ENCODE measurements at places on chromosomes 16 and 17.

GRCh38 chr17:41864498-41864835 is 756 bp downstream of the KLHL11 start:
- no peak for DNase-seq

DNA sequence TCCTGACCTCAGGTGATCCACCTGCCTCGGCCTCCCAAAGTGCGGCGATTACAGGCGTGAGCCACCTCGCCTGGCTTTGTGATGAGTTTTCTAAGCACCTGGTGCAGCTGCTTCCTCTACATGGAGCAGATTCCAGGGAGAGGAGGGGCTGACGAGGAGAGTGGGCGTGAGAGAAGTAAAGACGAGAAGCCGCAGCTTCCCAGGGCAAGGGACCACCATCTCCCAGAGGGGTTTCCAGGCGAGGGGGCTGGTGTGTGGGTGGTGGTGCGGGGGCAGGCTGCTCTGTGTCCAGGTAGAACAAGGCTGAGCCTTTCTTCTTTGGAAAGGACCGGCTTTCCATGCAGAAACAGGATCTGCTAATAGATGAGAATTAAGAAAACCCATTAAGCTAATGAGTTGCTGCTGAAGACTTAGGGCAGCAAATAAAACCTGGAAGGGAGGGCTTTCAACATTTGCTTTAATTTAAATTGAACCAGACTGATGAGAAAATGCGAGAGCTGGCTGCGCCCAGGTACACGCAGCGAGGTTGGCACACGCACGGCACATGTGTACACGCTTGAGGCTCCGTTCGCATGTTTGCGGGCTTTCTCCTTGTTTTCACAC is 236.7 kb downstream of the RBFOX3 start:
- DNase-seq: no peak

- DNase-seq: no peak
These were observed 13.5 kb downstream of the CDIP1 start for GRCh38 chr16:4525069-4525468.

DNA sequence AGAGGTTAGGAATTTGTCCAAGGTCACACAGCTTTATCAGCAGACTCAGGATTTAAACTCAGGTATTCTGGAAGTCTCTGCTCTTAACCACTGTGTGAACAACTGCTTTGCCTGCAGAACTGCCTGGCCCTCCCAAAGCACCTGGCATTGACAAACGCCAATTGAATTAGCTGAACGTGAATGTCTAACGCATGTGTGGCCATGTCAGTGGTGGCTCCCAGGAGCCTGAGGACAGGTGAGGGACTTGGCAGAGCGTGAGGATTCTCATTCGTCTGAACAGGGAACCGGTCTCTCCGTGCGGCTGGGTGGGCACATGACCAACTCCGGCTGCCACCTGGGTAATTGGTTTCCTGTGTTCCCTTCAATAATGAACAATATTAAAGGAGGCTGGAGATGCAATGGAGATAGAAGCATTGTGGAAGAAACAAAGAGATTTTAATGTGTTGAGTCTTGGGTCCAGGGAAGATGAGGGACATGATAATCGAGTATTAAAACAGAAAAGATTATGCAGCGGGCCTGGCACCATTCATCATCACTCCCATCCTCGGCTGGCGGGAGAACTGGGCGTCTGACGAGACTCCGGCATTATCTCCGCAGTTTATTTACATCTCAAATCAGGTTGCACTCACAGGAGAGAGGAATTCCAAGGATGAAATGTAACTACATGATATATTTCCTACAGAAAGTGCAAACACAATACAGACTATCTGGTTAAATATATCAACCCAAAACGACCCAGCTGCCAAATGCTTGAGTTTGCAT is 113.5 kb downstream of the NPIPB5 start:
- DNase-seq: no peak

- no peak for DNase-seq
These were observed 81.5 kb downstream of the GAS7 start for GRCh38 chr17:10116753-10117420.

DNA sequence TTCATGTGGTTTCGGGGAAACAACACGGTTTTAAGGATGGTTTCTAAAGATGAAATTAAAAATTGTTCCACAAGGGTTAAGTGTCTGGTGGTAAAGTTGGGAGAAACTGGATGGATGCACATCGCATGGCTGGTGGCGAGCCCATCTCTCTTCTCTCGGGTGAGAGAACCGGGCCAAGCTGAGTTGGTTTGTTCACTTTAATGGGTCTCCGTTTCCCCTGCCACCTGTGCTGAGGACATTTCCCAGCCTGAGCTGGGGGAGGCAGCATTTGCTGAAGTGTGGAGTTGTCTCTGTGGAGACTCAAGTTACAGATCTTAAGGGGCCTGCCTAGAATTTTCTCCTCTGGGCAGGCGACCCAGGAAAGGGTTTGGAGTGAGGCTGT is 7.9 kb downstream of the FUS start:
- DNase-seq: no peak

- no peak for DNase-seq
These were observed 4.1 kb downstream of the GRIN2A start for GRCh38 chr16:10178080-10178479.

DNA sequence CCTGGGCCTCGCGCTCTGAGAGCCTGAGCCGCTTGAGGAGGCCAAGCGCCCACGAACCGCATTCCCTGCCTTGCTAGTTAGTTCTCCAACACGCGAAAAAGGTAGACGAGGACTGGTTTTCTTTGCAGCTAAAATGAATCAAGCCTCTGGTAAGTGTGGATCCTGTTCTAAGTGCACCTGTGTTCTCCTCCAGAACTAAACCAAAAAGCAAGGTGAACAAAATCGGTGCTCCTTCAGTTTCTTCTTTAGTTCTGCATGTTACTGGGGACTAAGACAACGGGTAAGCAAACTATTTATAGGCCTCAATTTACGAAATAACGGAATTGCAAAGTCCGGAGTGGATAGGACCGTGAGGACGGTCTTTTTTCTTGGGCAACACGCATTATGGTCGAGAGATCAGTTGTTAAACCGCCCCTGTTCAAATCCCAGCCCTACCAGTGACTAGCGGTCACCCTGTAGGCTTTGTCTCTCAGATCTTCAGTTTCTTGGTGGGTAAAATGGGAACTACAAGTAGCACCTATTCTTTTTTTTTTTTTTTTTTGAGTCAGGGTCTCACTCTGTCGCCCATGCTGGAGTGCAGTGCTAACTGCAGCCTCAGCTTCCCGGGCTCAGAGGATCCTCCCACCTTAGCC is 993 bp upstream of the ANKRD11 start:
- no peak for DNase-seq

GRCh38 chr17:18037486-18037885 is 1.5 kb downstream of the ATPAF2 start:
- DNase-seq: no peak

DNA sequence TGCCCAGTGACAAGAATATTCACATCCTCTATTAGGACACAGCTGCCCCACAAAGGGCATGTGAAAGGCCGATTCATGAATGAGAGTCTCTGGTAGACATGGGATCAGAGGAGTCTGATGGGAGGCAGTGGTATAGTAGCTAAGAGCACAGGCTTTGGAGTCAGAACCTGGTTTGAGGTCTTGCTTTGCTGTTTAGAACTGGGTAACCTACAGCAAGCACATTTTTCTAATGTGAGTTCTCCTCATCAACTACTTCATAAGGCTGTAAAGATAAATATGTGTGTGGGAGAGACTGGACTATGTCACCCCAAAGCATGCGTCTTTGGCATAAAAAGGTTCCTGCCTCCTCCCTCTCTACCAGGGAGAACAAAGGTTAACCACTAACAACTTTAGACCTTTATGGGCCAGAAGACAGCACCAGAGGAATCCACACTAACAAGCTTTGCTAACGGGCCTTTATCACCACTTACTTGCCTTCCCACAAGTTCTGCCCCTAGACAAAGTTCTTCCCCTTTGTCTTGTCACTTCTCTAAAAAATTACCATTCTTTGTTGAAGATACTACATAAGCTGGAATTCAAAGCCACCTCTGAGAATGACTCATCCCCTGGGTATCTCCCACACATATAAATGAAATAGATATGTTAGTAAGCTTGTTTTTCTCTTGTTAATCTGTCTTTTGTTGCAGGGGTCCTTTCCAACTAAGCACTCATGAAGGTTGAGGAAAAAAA is 21.1 kb downstream of the CDR2 start:
- DNase-seq: peak; percentile 56

DNA sequence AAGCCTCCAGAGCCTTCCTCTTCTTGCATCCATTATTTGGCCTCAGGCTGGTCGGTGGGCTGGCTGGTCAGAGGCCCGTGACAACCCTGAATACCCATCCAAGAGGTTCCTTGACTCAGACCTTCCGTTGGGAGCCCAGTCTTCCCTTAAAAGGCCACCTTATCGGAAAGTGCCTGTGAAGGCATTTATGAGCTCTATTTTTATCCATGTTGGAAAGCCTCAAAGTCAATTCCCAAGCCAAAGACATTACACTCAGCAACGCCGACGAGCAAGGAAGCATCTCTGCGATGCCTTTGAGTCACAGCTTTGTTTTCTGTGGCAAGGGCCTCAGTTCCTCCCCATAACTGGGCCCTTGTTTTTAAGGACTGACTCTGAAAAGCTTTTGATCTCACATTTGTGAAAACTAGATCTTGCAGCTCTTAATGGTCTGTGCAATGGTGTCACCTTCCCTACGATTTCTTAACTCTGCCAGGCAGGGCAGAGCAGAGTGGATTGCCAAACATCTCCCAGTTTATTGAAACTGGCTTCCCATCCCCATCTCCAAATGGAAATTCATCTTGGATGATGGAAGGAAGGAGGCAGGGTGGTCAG is 13.3 kb upstream of the SPOP start:
- DNase-seq: peak; percentile 42

DNA sequence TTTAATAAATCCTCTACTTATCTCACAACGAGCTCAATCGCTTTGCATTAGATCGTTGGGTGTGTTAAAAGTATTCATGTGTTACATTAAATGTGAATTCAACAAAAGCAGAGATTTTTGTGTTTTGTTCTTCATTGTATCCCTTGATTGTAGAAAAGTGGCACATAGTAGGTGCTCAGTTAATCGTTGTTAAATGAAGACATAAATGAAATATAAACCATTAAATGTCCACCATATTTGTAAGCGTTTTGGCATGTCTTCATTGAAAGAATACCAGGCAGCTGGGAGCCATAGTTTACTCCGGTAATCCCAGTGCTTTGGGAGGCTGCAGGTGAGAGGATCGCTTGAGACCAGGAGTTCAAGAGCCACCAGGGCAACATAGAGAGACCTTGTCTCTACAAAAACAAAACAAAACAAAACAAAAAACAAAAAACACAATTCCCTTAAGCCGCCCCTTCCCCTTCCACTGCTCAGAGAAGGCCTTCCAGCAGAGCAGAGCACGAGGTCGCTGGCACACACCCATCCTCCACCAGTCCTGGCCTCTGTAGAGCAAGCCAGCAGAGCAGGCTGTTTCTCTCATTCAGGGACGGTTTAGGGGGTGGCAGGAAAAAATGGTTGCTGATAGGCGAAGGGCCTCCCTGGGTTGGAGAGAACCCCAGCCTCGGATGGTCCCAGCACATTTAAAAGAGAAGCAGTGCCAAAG is 673 bp upstream of the CHD9 start:
- DNase-seq: peak; percentile 57

DNA sequence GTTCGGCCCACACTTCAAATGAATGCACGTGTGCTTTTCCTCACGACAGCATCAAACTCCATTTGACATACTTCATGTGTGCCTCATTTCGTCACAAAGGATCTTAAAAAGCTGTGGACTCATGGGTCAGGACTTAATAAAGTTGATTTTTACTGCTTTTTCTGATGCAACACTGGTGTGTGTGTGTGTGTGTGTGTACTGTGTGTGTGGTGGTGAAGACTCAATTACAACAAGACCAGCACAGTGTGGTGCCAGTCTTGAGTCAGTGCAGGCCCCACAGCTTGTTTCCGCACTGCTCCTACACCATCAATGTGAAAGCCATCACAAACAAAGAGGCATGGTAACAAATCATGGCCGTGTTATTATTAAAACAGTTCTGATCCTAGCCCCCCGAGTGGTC is 17.7 kb downstream of the CDIP1 start:
- DNase-seq: peak; percentile 60

DNA sequence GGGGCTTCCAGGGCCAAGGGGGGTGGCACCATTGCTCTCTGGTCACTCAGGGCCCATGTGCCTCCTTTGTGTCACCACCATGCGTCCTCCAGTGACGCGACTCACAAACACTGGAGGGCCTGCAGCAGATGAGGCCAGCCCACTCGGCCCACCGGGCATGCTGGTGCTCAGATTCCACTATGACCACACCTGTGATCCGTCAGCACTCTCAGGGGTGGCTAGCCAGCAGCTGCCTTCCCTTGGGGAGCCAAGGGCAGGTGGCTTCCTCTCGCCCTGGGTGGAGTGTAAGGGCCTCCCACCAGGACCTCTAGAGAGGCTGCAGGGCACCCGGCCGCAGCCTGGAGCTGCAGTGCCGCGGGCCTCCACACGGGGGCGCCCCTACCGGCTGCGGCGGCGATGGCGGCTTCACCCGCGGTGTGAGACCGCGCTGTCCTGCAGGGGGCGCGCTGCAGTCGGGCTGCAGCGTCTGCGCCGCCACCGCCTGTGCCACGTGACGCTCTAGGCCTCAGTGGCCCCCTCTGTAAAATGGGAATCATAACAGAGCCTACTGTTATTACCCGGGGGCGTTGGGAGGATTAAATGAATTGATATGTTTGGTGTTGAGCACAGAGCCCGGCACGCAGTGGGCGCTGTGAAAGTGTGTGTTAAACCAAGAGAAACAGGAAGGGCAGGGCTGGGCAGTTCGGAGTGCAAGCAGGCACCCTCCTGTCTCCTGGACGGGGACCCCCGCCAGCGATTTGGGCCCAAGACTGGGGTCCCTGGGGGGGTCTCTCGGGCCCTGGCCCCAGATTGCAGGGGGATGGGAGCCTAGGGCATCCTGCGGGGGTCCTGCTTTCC is 192.4 kb upstream of the GSE1 start:
- DNase-seq: no peak
